ENCODE measurements at places on chromosomes 5 and 9.

- DNase-seq: no peak
These were observed 10.9 kb upstream of the AFAP1L1 start for GRCh38 chr5:149260761-149261160.

DNA sequence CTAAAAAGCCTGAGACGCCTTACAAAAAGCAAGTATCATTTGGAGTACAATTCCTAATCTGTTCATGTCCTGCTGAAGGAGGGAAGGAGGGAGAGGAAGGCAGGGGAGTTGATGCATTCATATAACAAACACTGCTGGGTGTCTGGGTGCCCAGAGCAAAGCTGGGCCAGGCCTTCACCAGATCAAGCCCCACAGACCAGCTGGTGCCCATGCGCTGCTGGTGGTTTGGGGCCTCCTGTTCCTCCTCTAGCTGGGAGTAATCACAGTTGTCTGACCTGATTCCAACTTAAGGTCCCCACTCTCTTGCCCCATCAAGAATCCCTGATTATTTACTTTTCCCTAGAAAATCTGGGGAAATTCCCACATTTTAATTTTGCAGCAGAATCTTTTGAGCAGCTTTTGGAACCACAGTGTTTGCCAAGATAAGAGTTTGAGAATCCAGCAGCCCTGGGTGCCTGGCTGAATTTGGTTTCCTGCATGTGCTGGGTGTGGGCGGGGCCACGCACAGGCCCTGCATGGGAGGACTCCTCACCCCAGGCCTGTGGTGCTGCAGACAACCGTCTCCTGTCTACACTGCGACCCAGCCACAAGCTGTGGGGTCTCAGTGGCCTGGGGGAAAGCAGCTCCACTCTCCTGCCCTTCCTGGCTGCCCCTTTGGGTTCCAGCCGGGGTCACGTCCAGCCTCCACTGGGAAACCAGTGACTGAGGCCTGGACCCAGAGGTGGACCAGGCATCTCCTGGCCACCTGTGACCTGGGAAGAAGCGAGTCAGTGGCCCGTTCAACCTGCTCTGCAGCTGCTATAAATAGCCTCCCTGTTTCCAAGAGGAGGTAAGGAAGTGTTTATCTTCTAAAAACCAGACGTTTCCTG is 47.5 kb downstream of the NEURL1B start:
- no peak for DNase-seq

DNA sequence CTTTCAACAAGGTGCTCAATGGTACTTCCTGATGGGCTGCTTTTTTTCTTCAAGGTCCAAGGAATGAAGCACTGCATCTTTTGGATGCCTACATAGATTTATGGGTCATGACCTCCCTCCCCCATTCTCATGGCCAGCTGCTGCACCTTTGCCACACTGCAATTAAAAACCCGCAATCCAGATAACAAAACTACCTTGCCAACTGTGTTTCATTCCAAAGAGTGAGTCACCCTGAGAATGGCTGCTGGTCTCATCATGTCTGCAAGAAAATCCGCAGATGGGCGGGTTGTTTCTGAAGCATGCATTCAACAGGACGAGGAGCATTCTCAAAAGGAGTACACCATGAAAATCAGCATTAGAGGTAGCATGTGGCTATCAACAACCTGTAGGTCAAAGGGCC is 139.8 kb downstream of the ELAVL2 start:
- no peak for DNase-seq

DNA sequence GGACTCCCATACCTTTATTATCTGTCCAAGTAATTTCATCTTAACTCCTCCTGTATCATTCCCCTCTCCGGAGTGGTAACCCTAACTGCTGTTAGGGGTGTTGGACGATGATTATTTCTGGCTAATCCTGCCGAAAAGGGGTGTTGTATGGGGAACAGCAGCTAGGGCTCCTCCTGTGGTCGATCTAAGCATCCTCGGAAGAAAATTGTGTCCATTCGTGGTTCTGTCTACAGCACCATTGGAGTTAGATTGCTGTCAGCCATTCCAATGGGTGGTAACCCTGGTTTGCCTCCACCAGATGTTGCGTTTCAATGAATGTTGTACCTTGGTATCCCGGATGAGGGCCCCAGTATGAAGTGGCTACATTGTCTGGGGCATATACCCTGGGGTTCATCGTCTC is 35.6 kb upstream of the LMNB1 start:
- no peak for DNase-seq

DNA sequence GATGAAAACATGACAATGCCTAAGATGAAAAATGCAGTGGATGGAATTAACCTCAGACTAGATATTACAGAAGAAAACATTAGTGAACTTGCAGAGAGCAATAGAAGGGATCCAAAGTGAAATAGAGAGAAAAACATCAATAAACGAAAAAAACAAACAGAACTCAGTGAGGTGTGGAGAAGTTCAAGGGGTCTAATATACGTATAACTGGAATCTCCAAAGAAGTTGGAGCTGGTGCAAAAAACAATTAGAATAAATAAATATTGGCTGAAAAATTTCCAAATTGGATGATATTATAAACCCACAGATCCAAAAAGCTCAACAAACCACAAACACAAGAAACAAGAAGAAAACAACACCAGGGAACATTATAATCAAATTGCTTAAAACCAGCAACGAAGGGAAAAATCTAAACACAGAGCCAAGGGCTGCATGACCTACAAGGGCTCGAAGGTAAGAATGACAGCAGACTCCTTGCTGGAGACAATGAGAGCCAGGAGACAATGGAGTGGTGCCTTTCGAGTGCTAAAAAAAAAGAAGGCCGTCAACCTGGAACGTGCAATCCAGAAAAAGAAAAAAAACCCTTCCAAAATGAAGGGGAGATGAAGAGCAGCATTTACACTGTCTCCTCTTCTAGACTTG is 11.8 kb downstream of the FAM163B start:
- DNase-seq: no peak
